Activated CD4-positive, alpha-beta T cell treated with anti-CD3 and anti-CD28 coated beads, Interleukin-2, amount 50 U/mL, for 48 hours (primary cell): ENCODE measurements at places on chromosomes 6 and 20.

GRCh38 chr6:156639009-156639721, 138.0 kb upstream of the ARID1B start:
- no peak for DNase-seq

GRCh38 chr20:5845681-5846615, 95.7 kb downstream of the SHLD1 start:
- no peak for DNase-seq

DNA sequence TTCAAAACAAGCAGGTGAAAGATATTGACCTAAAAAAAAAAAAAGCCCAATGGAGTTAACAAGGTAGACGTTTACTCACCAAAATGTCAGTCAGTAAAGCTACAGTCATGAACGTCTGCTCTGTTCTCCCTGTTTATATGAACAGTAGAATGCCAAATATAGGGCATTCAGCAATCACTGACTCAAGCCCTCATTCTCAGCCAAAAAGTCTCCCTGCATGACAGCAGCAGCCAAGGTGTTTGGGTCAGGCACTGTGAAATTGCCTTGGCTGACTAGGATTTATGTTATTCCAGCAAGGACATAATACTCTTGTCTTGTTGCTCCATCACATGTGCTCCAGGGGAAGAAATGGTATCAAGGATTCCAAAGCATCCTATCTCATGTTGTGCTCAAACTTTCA, 194.7 kb upstream of the RSPO3 start:
- DNase-seq = no peak

DNA sequence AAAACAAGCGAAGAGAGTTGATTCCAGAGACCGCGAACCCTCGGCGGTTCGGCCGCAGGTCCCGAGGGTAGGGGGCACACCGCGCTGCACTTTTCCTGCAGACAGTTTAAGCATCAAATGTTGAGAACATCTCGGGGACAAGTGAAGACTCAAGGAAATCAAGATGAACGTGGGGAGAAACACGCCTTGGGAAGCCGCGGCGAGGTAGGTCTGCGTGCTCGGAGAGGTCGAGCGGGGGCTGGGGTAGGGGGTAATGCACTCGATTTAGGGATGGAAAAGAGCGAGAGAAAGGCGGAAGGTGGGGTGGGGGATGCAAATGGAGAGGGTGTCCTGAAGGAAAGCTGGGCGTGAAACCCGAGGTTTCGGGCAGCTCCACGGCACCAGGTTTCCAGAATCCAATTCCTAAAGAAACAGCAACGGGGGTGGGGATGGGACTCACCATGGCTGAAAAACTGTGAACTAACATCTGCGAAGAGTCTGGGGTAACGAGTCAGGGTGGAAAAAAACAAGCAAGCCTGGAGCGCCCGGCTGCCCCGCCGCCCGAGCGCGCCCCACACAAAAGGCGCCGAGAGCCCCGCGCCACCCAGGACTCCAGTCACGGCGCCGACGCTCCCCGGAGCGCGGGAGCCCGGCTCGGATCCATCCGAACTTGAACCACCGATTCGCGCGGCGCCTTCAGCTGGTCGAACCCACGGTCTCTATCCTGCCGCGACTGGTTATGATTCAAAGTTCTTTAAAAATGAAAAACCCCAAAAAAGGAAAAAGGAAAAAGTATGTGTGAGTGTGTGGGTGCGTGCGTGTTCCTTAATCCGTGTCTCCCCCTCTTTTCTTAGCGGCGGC, 3.5 kb downstream of the TFAP2A start:
- no peak for DNase-seq

DNA sequence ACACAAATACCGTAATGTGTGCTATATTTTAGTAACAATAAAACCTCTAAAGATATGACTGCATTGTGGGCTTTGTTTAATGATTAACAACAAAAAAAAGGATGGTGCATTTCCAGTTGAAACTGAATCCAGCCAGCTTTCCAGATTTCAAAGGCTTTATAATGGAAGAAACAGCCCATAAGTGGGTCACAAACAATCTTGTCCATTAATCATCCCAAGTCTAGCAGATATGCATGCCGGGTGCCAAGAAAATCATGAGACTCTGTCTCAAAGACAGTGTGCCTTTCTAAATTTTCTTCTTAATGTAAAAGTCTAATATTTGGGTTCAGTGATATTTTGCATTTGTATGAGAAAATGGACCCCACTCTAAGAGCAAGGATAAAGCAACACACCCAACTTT, 20.6 kb upstream of the LAMP5 start:
- DNase-seq = no peak

GRCh38 chr6:51989789-51990188, 97.6 kb downstream of the PKHD1 start:
- no peak for DNase-seq
